Fibroblast of skin of left biceps (primary cell): ENCODE measurements at places on chromosomes 3 and 15.
A peak's percentile ranks its signal among the peaks of the same experiment; 100 is the strongest.

DNA sequence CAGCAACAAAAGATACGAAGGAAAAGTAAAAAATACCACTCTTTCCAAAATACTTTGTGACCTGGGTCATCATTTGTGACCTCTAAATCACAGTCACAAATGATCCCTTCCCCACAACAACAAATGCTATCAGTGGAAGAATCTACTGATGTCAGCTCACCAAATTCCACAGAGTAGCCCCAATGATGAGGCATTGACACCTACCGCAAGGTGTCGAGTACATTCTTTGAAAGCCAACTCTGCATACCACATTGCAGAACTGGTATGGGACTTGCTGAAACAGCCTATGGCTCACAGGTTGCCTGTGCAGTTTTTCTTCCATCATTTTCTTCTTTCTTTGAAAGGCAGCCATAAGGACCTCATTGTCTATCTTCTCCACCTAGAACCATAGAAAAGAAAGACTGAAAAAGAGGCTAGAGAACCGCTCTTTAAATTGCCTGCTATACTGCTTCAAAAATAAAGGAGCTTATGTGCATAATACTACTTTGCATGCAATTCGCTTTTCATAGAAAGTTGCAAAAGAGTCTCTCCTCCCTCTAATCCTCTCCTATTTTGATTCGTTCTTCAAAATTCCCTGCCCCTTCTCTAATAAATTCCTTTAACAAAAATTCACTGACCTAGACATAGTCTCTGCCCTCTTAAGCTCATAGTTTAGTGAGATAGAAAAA lies 21.4 kb upstream of the KPNA1 start:
- DNase-seq: no peak

DNA sequence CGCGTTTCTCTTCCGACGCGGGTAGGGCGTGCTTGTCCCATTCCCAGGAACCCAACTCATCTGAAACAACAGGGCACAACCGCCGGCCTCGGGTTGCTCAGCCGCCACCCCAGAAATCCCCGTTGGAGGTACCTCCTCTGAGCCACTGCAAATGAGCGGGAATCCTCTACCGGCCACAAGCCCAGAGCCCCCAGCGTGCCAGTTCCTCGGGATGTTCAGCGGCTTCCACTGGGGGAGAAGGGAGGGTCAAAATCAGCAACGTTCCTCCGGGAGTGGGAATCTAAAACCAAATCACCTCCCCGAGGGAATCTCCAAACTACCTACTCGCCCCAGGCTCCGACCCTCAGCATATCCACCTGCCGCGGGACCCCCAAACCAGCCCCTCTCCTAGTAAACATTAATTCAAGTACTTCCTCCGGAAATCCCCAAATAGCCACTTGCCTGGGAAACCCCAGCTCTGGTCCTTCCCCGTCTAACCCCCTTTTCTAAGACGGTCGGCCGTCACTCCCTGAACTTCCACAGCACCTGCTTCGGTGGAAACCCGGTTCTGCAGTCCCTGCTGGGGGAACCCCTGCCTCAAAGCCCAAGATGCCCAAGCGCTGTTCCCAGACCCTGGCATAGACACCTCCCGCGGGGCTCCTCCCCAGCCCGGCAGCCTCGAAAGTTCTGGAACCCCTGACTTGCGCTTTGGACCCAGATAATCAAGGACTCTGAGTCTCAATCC lies 887 bp downstream of the OXTR start:
- DNase-seq: no peak

GRCh38 chr15:75694241-75695182 lies 18.1 kb downstream of the CSPG4 start:
- peak; percentile 87 for DNase-seq

GRCh38 chr3:8317661-8318649 lies 183.7 kb upstream of the LMCD1 start:
- DNase-seq: no peak

DNA sequence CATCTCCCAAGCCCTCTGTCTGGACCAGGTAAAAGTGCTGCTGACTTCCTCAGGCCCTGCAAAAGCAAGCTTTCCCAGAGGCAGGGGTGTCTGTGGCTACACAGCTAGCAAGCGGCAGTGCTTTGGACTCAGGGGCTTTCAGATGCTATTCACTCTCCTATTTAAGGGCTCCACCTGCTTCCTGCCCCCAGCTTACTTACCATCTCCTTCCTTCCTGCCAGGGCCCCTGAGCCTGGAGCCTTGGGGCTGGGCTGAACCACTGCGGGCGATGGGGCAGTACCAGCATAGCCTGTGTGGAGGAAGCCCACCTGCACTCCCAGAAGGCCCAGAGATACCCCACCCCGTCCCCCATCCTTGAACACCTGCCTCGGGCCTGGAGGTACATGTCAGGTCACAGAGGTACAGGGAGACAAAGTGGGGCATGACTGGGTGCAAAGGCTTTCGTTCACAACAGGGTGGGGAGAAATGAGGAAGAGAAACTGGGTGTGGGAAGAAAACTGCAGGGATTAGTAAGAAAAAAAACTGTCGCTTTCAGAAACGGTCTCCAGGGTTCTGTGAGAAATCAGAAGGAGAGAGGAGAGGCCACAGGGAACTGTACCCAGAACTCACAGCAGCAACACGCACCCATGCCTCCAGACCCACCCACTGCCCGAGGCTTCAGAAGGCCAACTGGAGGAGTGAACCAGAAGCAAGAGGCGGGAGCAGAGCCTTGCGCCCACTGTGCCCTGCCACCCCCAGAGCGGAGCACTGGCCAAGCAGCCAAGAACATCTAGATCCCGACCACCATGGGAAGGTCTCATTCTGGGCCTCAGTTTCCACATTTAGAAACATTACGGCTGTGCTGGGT lies 49.5 kb downstream of the CCDC12 start:
- no peak for DNase-seq

DNA sequence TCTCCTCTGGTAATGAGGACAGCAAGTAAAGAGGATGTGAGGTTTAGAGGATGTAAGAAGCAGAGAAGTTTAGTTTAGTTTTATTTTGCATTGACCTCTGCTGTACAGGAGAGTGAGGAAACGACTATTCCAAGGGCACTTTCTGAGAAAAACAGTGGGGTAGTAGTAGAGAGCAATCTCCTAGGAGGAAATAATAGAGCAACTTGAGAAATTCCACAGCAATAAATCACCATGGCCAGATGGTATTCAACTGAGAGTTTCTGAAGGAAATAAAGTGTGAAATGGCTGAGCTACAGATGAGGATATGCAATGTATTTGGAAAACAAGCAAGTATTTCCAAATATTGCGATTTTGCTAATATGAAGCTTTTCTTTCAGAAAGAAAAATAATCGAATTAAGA lies 118.9 kb downstream of the DPH6 start:
- DNase-seq: peak; percentile 80

GRCh38 chr3:43455233-43455632 lies 166.6 kb downstream of the ANO10 start:
- no peak for DNase-seq

DNA sequence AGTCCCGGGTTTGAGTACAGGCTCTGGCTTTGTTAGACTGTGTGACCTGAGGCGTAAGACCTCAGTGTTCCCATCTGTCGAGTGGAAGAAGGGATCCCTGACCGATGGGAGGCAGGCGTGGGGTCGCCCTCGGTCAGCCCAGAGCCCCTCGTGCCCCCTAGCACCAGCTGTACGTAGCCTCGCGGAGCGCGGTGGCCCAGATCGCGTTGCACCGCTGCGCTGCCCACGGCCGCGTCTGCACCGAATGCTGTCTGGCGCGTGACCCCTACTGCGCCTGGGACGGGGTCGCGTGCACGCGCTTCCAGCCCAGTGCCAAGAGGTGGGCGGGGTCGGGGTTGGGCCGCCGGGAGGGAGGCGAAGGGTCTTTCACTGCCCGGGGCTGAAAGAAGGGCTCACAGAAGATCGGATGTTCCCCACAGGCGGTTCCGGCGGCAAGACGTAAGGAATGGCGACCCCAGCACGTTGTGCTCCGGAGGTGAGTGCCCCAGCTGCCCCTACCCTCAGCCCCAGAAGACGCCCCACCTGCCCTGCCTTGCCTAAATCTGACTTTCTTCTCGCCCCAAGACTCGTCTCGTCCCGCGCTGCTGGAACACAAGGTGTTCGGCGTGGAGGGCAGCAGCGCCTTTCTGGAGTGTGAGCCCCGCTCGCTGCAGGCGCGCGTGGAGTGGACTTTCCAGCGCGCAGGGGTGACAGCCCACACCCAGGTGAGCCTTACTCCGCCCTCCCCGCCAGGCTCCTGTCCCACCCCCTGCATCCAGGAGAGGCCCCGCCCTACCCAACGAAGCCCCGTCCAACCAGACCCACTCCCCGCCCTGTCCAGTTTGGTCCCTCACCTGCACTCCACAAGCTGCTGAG lies 3.5 kb upstream of the LSMEM2 start:
- no peak for DNase-seq

DNA sequence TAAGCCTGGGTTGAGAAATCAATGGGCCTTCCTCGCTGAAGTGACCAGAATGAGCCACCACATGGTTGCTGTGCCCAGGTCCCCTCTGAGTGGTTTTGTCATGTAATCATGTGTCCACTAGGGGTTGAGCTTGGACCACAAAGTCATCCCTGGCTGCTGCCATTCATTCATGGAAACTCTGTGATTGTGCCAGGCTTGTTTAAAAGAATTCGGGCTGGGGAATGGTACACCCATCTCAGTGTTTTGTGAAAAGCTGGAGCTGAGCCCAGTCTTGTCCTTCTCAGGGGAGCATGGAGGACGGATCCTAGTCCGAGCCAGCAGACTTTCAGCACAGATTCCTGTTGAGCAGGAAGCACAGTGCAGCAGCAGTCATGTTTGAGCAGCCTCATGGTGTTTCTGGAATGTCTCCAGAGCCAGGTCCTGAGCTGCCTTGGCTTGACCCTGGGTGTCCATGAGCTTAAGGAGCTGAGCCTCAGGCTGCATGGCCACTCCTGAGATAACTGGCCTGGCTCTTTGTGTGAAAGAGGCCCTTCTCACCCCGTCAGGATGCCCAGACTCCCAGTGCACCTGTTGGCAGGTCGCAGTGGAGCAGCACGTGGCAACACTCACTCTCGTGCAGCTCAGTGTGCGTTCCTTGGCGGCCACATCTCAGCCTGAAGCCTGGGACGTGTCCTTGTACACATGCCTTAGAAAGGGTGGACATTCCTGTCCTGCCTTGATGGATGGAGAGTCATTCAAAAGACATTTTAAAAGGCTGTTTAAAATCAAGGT lies 260.3 kb upstream of the TPM1 start:
- peak; percentile 72 for DNase-seq
